ENCODE measurements at places on chromosomes 16 and 17.
A peak's percentile ranks its signal among the peaks of the same experiment; 100 is the strongest.

DNA sequence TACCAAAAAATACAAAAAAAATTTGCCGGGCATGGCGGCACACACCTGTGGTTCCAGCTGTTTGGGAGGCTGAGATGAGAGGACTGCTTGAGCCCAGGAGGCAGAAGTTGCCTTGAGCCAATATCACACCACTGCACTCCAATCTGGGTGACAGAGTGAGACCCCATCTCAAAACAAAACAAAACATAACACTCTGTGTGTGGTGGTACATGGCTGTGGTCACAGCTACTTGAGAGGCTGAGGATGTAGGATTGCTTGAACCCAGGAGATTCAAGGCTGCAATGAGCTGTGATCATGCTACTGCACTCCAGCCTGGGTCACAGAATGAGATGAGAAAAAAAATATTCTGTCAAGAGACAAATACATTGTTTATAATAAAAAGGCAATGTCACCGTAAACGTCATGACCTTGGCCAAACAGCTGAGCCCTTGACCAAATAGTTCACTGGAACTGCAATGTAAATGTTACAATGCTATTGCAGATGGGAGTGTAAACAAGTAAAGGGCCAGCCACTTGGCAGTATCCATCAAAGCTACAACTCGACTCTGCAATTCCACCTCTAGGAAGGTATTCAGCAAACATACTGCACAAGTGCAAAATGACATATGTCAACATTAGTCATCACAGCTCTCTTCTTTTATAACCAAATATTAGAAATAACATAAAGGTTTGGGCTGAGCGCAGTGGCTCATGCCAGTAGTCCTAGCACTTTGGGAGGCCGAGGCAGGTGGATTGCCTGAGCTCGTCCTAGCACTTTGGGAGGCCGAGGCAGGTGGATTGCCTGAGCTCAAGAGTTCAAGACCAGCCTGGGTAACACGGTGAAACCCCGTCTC is 16.9 kb downstream of the EARS2 start:
- DNase-seq, result no peak

DNA sequence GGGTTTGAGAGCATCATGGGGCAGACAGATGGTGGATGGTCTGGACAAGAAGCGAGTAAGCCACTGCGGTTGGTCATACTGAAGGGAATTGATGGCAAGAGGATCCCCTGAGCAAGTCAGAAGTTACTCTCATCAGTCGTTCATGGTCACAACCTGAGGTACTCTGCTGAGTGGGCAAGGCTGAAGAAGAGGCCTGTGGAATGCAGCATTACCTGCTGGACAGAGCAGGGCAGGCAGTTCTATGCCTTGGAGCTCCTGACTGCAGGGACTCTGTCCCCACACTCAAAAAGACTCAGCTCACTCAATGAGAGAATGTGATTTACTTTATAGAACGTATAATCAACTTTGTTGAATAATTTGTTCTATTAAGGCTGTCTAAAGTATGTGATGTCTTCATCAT is 28.3 kb downstream of the ALDH3A2 start:
- DNase-seq, result no peak

DNA sequence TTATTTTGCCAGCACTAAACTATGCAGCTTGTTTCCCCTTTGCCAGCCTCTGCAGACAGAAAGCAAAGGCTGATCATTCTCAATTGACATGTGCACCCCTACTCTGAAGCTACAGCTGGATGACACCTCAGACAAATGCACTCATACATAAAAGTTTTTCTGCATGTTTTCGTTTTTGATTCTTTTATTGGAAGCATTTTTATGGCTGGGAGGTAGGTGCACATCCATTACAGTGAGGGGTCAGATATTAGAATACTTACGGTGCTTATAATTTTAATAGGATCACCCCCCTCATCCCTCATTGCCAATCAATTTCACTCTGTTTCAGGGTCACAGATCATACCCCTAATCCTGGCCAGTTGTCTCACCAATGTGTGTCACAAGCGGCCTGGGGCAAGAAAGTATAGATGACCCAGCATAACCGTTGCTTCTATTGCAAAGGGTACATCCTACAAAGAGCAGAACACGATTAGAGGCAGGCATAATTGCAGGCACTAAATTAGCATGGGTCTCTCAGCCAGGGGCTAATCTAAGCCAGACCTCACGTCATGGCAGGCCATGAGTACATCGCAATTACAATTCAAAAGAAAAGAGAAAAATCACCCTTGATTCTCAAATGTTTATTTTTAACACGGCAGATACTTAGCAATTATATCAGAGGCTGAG is 89.5 kb upstream of the SOX9 start:
- DNase-seq, result no peak

GRCh38 chr16:54080524-54081008 is 206.0 kb downstream of the IRX3 start:
- DNase-seq, result no peak

GRCh38 chr16:64202571-64202970 is 919.3 kb downstream of the CDH11 start:
- DNase-seq, result no peak

GRCh38 chr16:75293772-75294171 is 42.3 kb upstream of the BCAR1 start:
- no peak for DNase-seq

GRCh38 chr17:65514541-65514940 is 46.9 kb downstream of the AXIN2 start:
- no peak for DNase-seq

DNA sequence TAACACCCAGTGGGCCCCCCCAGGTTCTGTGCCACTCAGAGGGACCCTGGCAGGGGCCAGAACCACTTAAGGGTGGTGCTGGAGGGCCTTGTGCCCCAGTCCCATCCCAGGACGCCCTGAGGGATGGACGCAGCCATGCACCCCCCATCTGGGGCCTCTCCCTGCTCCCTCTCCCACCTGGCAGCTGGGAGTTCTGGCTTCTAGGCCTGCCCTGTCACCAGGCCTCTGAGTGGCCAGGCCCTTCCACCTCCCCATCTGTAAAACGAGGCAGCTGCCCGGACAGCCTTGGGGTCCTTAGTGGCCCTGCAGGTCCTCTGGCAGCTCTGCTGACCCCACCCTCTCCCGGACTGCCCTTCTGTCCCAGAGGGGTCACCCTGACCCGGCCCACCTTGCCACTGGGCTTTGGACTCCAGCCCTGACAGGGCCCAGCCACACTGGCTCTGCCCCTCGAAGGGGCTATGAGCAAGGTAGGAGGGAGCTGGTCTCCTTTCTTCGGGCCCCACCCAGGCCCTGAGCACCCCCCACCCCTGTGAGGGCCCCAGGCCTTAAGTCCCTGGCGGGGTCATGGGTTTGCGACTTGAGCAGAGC is 12.3 kb downstream of the PAM16 start:
- DNase-seq, result no peak

GRCh38 chr17:65228734-65229620 is 91.8 kb downstream of the RGS9 start:
- no peak for DNase-seq

DNA sequence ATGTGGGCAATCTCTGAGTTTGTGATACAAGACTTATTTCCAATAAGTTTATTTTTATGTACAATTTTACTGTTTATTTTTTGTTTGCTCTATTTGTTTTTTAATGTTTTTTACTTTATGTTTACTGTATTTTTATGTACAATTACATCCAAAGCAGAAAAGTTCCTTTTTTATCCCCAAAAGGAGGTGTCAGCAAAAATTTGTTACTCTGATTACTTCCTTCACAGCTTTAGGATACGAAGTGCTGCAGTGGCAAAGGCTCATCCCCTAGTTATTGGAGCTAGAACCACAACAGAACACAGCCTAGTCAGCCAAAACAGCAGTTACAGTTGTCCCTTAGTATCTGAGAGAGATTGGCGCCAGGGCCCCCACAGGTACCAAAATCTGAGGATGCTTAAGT is 35.7 kb downstream of the IST1 start:
- no peak for DNase-seq

DNA sequence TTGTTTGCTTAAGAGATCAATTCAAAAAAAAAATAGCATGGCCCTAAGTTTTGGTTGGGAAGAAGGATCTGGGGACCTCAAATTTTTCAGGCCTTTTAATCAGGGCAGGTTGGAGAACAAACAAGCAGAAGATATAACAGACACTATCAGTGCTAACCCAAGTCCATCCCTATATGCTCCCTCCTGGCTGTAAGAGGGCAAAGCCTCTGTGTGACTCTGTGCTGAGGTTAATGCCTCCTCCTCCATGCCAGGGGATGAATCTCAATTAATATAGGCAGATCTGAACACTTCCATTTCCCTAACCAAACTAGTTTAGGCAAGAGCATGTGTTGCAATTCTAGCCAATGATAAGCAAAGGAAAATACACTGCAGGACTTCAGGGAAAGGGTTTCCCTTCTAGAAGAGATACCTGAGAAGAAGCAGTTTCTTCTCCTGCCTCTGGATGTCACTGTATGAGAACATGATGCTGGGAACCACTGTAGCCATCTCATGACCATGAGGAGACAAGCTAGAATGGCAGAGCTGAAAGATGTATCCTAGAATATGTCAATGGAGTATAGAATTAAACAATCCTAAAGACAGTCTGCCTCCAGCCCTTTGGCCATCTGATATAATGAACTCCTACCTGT is 76.0 kb downstream of the CHD9NB start:
- DNase-seq, result no peak

GRCh38 chr17:44940768-44941167 is 6.8 kb downstream of the KIF18B start:
- DNase-seq, result no peak

GRCh38 chr16:79307214-79307613 is 293.3 kb downstream of the MAF start:
- DNase-seq, result peak; percentile 65

GRCh38 chr16:82201926-82202325 is 31.9 kb upstream of the MPHOSPH6 start:
- DNase-seq, result no peak

- DNase-seq, result no peak
Observed at GRCh38 chr16:57384248-57385070, 12.2 kb downstream of the CX3CL1 start.

DNA sequence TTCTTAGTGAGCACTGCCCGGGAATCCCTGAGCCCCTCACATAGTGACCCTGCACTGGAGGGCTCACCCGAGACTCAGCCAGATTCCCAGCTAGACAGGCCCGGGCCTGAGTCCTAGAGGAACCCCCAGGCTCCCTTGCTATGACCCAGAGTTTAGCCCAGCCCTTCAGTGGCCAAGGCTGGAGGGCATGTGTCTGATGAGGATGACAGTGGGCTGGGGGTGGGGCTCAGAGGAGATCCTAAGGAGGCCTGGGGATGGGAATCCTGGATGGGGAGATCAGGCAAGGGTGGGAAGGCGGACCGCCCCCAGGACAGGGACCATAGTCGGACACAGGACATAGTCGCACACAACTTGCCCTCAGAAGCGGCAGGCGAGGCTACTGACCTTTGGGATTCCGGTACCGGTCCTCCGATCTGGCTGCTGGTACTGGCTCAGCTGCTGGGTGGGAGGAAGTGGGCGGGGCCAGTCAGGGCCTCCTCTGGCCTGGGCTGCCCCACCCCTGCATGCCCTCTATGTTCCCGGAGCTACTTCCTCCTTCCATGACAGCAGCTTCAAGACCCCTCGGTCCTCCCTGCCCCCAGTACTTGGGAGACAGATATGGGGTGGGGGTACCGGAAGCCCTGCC is 1.1 kb downstream of the CD79B start:
- DNase-seq, result peak; percentile 6

GRCh38 chr16:57898961-57899360 is 72.0 kb downstream of the CNGB1 start:
- DNase-seq, result no peak

DNA sequence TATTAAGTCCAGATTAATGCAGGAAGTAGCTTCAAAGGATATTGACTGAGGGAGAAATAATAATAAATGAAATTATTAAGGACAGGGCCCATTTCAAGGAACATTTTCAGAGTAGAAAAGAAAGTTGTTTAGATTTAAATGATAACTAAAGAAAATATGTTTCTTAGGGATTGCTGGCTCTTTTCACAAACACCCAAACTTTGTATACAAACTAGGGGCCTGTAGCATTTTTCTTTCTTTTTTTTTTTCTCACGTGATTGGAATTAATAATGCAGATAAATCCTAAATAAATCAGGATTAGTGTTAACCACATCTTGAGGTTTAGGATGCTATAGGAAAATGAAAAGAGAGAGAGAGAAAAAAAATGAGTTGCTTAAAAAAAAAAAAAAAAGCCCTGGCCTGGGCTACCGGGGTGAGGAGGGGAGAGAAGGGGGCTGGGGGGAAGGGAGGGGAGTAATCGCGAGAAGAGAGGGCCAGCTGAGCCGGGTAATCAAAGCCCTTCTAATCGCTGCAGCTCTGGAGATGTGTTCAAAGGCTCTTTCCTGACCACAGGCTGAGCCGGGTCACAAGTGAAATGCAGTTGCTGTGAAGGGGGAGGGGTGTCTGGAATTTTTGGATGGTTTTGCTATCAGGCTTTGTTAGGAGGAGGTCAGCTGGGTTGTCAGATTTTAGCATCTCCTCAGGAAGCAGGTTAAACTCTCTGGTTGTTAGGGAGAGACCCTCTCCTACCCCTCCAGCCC is 104.6 kb upstream of the ZFHX3 start:
- DNase-seq, result no peak

GRCh38 chr17:80773243-80773991 is 218.2 kb upstream of the CHMP6 start:
- DNase-seq, result peak; percentile 75
